Activated CD4-positive, alpha-beta memory T cell treated with anti-CD3 and anti-CD28 coated beads, Interleukin-2, amount 10 ng/mL, durations not matched to agents 7 days and 5 days (primary cell): ENCODE measurements at places on chromosomes 3 and 15.

GRCh38 chr15:44130778-44131177 is 64.3 kb downstream of the FRMD5 start:
- DNase-seq = no peak

GRCh38 chr15:36693644-36694043 is 114.2 kb downstream of the CDIN1 start:
- no peak for DNase-seq

DNA sequence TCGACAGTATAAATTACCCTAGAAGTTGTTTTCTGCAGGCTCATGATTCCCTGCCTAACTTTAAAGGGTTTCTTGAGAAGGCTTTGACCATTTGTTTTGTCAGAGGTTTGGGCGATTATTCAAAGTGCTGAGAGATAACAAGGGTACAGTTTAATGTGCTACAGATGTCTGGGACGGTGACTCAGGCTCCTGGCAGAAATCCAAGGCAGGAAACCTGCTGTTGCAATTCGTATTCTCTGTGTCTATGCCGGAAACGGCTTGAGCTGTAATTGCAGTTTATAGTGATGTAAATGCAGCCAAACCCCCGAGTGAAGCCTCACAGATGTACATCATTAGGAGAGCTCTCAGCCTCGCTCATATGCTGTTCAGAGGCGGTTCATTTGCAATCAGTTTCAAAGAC is 65.6 kb downstream of the SYNPR start:
- DNase-seq = peak; percentile 25

GRCh38 chr3:175246766-175247165 is 387.6 kb downstream of the NAALADL2 start:
- DNase-seq = no peak

- no peak for DNase-seq
These were observed 20.4 kb upstream of the EHD4 start for GRCh38 chr15:41992803-41993190.

- peak; percentile 30 for DNase-seq
These were observed 42.5 kb upstream of the SNRK start for GRCh38 chr3:43243590-43244587.
